Astrocyte (in vitro differentiated cells and primary cell): ENCODE measurements at places on chromosomes 11 and 22.

GRCh38 chr22:33986167-33986771, 66.0 kb upstream of the LARGE1 start:
- DNase-seq = no peak

GRCh38 chr11:74325649-74326645, 14.5 kb upstream of the P4HA3 start:
- DNase-seq = peak; percentile 91

DNA sequence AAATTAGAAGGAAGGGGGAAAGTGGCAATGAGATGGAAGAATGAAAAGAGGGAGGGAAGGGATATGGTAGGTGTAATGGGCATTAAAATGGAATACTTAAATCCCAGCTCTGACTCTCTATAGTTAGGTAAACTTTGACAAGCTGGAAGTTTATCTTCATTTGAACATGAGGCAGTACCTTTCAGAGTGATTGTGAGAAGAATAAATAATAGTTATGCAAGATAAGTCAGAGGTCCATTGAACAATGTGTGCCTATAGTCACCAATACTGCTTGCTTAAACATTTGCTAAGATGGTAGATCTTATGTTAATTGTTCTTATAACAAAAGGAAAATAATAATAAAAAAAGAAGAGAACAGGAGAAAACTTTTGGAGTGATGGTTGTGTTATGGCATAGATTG, 545.8 kb upstream of the CCDC90B start:
- no peak for DNase-seq

DNA sequence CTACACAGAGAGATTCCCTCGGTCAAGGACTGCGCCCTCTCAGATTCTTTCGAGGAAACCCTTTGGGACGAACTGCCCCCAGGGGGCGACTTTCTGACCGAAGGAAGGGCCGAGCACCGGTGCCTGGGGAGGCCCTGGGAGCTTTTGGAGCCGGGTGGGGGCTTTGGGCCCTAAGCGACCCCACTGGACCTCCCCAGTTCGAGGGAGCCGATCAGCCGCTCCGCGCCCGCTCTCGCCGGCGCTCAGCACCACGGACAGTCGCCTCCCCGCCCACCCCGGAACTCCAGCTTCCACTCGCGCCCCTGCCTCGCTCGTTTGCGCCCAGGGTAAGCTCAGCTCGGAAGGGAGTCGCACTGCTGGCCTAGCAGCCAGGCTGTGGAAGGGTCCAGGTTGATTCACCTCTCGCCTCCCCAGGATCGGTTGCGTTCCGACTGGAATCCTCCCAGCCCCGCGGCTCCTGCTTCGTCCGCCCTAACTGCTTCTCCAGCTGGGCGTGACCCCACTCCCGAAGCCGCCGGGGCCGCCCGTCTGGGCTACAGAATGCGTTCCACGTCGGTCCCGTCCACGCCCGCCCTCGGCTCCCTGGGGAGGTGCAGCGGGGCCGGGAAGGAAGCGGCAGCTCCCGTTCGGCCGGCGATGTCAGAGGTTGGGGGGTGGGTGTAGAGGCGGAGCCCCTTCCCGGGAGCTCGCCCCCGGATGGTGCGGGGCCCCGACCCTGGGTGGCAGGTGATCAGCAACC, 428 bp downstream of the SCN3B start:
- DNase-seq = peak; percentile 49

- DNase-seq = no peak
Observed at GRCh38 chr11:64789331-64790204, 11.2 kb upstream of the SF1 start.

DNA sequence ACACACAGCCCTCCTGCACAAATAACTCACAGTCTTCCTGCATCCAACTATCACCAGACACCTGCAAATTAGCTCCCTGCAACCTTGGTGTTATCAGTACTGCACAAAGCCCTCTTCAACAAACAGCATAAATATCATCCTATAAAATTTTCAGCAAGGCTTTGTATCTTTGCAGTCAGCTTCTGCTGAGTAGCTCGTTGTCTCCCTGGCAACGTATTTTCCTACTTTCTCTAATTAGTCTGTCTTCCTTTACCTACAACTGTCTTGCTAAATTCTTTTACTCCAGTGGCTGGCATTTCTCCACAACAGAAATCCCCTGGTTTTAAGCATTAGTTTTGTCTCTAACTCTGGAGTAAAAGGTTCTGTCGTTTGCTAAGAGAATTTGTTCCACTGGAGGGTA, 3.9 kb downstream of the OR8D4 start:
- DNase-seq = no peak

DNA sequence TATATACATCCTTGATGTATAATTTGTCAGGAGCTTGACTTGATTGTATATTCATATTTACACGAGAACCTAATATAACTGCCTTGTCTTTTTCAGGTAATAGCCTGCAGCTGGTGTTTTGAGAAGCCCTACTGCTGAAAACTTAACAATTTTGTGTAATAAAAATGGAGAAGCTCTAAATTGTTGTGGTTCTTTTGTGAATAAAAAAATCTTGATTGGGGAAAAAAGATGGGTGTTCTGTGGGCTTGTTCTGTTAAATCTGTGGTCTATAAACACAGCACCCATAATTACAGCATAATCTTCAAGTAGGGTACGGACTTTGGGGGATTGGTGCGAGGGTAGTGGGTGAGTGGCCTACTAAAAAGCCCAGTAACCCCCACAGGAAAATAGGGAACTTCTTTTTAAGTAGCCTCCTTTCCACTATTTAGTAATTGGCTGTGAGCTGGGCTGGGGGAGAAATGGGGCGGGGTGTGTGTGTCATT, 7.5 kb downstream of the MALAT1 start:
- no peak for DNase-seq

DNA sequence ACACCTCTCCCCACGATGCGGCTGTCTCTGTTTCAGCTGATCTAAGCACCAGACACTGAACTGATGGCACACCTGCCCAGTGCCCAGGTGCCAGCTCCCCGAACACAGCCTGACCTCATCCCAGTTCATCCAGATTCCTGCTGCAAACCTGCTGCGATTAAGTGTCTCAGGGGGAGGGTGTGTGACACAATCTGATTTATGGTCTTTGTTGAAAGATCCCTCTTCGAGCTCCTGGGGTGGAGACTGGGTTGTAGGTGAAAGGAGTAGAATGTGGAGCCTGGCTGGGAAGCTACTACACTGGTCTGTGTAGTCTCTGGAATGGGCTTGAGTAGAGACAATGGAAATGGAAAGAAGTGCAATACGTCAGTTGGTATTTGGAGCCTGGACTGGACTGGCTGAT, 390.3 kb downstream of the SHANK2 start:
- no peak for DNase-seq

DNA sequence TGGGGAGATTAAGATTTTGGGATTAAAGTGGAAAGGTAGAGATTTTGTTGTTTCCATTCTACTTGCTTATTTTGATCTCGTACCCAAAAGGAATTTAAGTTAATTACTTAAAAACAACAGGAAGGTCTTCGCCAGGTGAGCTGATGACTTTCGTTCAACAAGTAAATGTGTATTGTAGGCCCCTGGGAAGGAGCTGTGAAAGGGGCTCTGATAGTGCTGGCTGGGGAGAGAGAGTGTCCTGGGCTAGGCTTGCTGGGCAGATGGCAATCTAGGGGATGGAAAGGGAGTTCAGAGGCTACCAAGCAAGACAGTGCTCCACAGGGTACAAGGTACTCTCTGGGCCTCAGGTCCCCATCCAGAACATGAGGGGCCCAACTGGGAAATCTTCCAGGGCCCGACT, 189.4 kb downstream of the CEP164 start:
- no peak for DNase-seq

- no peak for DNase-seq
Observed at GRCh38 chr11:58999291-58999680, 60.0 kb downstream of the GLYATL1 start.

- DNase-seq = no peak
Observed at GRCh38 chr22:44395118-44396005, 82.6 kb upstream of the SHISAL1 start.

- DNase-seq = no peak
Observed at GRCh38 chr11:288478-289397, at the start of gene PGGHG. TSS of gene PGGHG (plus strand) at chr11:289126. CDS start at chr11:289817, 691 bp downstream.

DNA sequence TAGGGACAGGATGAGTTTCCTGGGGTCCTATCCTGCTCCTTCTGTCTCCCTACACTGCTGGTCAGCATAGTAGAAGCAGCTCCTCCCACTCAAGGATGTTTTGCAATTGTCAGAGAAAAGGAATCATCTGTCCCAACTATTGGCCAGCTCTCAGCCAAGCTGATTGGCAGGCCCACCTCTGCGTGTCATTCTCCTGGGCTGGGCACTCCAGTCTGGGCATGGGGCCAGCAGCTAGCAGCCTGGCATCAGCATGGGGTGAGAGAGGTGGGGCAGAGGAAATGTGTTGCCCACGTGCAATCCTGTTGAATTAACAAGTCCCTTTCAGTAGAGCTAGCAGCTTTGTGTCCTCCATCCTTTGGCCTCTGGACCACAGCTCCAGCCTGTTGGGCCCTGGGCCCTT, 14.1 kb downstream of the ANKK1 start:
- DNase-seq = no peak

- peak; percentile 13 for DNase-seq
Observed at GRCh38 chr11:82864268-82864667, 36.0 kb downstream of the PRCP start.

DNA sequence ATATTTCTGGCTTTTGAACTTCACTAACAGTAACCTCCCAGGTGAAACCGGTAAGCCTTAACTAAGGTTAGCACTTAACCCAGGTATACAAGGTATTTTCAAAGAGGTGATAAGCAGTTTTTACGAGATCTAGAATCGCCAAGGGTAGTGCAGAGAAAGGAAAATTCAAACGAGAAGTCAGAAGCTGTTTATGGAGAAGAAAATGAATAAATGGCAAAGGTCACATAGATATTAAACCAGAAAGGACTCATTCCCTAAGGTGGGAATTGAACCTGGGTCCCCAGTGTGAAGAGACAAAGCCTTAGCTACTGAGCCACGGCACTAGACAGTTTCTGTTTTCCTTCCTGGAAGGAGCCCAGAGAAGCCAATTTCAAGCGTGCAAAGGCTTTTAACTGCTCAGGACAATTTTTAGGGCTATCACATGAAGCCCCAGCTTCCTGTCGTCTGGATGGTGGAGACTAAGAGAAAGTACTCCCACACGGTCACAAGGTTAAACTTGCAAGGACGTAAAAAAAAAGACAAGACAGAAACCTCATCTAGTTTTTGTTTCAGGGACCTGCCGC, 5.7 kb upstream of the C1QTNF6 start:
- no peak for DNase-seq

GRCh38 chr22:47189056-47189916, 426.8 kb downstream of the TBC1D22A start:
- DNase-seq = no peak

GRCh38 chr22:38104084-38104483, 6.4 kb downstream of the BAIAP2L2 start:
- no peak for DNase-seq

DNA sequence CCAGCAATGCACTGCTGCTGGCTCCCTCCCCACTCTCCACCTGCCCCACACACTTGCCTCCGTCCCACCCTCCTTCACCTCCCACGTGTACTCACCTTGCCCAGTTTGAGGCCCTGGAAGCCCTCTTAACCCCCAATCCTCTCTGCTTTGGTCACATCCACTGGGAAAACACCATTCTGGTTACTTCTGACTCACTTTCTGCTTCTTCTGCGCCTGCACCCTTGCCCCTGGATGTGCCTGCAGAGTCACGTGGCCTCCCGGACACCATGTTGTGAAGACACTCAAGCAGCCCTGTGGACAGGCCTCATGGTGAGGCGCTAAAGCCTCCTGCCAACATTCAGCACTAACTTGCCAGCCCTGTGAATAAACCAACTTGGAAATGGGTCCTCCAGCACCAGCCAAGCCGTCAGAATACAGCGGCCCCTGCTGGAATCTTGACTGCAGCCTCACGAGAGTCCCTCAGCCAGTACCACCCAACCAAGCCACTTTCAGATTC, 2.6 kb upstream of the NAALADL1 start:
- DNase-seq = no peak

DNA sequence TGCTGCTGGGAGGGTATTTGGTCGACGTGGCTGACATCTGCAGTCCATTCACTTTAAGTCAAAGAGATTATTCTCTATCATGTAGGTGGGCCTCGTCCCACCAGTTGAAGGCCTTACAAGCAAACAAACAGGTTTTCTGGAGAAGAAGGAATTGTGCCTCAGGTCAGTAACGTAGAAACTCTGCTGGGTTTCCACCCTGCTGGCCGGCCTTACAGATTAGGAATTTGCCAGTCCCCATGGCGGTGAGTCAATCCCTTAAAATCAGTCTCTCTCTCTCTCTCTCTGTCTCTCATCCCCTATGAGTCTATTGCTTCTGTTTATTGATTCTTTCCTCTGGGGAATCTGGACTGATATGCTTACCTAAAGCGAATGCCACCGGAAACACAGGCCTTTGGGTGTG, 75.4 kb upstream of the FGF3 start:
- peak; percentile 10 for DNase-seq

- no peak for DNase-seq
Observed at GRCh38 chr11:117927926-117928325, 1.3 kb downstream of the TMPRSS13 start.

- DNase-seq = peak; percentile 2
Observed at GRCh38 chr11:81007046-81007445, 1566.2 kb upstream of the TENM4 start.

GRCh38 chr11:116643521-116643920, 129.3 kb downstream of the BUD13 start:
- no peak for DNase-seq

GRCh38 chr11:78419327-78419726, 1.7 kb upstream of the GAB2 start:
- peak; percentile 98 for DNase-seq

GRCh38 chr11:19555266-19555665, 157.4 kb upstream of the NAV2 start:
- DNase-seq = no peak
